Esophagus mucosa (tissue), 1 donor: ENCODE measurements at places on chromosomes 5 and 9.

GRCh38 chr9:20032413-20033006 lies 243.7 kb upstream of the SLC24A2 start:
- no peak for ATAC-seq

GRCh38 chr5:55347786-55348185 lies 40.0 kb downstream of the MTREX start:
- ATAC-seq: no peak

DNA sequence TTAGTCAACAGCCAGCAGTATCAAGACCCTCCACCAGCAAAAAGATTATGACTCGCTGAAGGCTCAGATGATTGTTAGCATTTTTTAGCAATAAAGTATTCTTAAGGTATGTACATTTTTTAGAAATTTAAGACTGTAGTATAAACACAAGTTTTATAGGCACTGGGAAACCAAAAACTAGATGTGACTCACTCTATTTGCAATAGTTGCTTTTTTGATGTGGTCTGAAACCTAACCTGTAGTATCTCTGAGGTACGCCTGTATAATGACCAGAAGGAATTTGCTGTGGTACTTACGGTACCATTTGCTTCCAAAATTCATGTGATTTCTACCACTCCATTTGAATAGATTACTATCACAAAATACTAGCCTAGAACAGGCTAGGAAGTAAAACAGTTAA lies 60.8 kb downstream of the WDR41 start:
- ATAC-seq: no peak

DNA sequence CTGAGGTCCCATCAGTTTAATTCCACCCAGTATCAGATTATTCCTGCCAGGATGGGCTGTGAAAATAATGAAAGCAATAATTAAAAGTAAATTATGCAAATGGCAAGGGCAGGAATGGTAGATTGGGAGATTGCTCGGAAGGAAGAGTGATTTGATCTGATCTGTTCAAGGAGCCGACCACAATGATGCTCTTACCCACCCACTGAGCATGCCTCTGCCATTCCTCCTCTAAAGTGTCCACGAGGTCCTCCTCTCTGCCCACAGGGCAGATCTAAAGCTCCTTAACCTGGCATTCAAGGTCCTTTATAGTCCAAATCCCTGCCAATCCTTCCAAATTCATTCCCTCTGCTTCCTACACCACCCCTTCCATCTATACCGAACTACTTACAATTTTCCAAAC lies 147.8 kb downstream of the TTLL11 start:
- no peak for ATAC-seq

DNA sequence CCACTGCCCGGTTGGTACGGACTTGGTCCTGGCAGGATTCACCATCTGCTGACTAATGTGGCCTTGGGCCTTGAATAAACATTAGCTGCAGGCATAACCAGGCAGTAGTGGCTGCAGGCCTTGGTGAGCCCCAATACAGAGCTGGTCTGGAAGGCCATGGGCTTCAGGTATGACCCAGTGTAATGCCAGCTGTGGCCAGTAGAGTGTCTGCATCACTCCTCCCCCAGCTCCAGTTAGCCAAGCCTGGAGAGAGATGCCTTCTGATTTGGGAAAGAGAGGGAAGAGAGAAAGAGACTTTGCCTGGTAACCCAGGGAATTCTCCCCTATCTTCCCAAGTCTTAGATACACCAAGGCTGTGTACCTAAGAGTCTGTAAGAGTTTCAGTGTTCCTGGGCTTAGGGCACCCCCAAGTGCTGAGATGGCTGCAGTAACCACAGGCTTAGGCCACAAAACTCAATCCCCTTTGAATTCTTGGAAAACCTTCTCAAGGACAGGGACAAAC lies 5.6 kb upstream of the C5 start:
- peak; percentile 47 for ATAC-seq

DNA sequence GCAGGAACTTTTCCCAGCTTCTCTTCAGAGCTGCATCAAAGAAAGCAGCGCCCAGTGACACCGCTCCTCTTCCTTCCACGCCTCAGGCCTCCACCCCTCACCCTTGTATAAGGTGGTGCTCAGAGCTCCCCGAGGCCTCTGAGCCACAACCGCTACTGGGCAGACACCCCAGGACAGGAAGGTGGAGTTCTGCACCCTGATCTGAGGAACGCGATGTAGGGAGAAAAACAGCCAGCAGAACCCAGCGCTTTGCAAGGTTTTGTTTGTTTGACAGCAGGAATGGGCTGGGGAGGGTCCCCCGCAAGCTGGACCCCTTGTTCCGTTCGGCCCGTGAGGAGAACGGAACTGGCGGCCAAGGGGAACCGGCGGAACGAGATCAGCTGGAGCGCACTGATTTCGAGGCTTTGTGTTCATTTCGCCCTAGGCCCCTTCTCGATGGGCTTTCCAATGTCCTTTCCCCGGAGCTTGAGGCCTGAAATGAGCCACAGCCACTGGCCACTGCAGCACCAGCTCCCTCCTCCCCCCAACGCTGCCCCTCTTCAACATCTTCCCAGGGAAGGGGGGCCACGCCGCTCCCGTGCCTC lies 4.1 kb downstream of the EDF1 start:
- ATAC-seq: no peak

DNA sequence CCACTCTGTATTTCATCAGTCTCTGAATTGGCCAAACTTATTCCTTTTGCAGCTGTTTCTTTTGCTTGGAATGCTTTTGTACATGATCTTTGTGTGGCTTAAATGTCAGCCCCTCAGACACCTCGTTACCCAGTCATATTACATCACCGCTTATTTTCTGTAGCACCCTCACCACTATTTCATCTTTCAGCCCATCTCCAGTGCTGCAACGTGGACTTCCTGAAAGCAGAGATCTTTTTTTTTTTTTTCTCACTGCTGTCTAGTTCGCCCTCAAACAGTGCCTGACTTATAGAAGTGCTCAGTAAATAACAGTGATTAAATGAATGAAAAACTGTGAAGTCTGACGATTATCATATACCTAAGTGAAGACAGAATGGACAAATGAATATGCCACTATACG lies 835 bp downstream of the SRA1 start:
- no peak for ATAC-seq

- no peak for ATAC-seq
Observed at GRCh38 chr5:134138416-134139376, 24.2 kb downstream of the TCF7 start.

DNA sequence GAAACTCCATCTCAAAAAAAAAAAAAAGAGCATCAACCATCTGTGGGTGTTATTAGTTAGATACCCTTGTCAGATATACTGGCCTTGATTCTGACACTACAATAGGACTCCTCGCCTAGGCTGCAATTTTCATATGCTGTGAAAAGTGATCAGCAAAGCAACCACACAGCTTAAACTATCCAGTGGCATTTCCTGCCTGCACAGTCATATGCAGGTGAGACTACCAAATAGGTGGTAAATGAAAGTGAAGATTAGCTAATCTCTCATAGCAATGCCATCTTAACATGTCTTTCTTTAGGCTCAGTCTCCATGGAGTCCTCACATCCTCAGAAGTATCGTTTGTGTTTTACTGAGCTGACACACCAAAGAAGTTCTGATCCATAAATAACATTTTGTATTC lies 40.8 kb downstream of the GRAMD2B start:
- no peak for ATAC-seq

GRCh38 chr5:14316471-14316870 lies 173.3 kb downstream of the TRIO start:
- no peak for ATAC-seq

GRCh38 chr5:139566611-139567010 lies 5.5 kb downstream of the UBE2D2 start:
- ATAC-seq: no peak

DNA sequence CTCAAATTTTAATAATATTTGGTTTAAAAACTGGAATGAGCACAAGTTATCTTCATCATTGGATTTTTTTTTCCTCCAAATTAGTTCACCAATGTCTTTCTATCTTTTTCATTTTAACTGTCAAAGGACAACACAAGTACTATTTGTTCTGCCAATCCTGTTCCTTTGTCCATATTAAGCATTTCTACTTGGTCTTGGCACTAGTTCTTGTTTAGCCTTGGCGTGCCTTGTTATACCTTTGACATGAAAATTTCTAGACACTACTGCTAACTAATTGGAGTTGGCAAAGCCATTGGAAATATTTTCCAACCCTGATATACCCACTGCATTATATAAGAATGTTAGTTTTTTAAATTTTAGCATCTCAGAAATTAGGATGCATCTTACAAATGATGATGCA lies 3.8 kb downstream of the SPINK6 start:
- peak; percentile 24 for ATAC-seq
